Endothelial cell (in vitro differentiated cells): ENCODE measurements at places on chromosomes 7 and 10.

- no peak for DNase-seq
These were observed 28.3 kb downstream of the WDR86 start for GRCh38 chr7:151381348-151382078.

DNA sequence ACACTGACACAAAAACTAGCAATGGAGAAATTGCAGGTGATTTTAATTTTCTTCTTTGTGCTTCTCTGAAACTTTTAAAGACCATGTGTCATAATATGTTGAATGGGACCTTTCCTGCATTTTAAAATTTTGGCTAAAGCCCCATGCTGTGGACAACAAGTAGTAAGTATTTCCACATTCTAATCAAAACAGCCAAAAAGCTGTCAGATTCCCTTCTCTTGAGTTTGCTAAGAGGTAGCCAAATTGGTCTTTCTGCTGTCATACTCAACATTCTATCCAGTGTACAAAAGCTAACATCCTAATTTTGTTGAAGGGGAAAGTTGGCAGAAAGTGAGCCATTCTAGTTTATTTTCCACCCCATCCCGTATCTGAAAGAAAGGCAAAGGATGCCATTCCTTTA lies 447.6 kb downstream of the TFEC start:
- no peak for DNase-seq

GRCh38 chr10:106576534-106576933 lies 588.0 kb downstream of the SORCS1 start:
- no peak for DNase-seq

- DNase-seq, result no peak
These were observed 38.1 kb upstream of the GPR141 start for GRCh38 chr7:37645282-37646050.

- no peak for DNase-seq
These were observed 316.0 kb downstream of the WDR37 start for GRCh38 chr10:1372212-1372611.

DNA sequence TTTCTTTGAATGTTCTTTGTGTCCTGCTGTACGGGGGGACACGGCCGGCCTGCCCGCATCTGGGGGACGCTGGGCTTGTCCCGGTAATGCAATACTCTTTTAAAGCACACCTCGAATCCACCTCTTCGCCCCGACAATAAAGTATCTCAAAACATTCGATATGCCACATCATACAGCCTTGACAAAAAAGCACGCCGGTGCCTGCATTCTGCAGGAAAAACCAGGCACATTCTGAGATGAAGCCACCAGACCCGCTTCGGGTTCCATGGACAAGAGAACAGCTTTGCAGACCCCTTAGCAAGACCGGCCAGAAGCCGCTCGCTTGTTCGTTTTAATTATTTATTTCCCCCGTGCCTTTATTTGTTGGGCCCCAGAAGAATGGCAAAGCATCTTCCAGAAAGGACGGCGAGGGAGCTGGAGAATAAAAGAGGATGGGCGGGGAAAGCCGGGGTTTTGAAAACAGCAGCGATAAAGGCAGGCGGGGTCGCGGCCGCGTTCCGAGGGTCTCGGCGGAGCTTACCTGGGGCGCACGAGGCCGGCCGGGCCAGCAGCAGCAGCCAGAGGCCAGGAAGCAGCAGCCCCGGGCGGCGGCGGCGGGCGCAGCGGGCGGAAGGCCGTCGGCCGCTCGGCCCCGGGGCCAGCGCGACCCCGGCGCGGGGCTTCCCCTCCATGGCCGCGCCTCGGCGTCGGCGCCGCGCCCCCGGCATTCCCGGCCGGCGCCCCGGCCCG lies 462 bp downstream of the KIAA1549 start:
- peak; percentile 45 for DNase-seq

DNA sequence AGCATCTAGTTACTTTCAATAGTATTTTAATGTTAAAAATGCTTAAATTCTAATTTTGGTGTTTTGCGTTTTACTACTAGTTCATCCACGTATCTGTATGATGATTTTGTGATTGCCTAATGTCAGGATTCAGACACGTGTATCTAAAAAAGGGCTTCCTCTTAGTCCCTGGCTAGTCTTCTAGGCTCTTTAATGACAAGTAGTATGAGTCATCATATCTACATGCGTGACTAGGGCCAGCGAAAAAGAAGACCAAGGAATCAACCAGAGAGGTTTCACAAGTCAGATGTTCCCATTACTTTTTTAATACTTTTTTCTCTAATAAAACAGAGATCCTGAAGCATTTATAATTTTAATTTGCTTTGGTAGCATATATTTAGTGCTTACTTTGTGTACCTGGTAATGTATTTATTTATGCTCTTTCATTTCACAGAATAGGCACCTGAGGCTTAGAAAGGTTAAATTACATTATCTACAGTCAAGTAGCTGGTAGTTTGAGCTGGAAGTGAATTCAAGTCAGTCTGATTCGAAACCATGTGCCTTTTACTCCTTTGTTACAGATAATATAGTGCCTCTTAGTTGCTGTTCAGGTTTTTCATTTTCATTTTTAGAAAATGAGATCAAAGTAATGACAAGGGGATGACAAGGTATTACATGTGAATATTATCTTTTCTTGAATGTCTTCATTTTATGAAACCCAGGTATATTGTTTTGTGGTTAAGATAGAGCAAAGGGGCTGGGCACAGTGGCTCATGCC lies 140.3 kb downstream of the FOXP2 start:
- no peak for DNase-seq

DNA sequence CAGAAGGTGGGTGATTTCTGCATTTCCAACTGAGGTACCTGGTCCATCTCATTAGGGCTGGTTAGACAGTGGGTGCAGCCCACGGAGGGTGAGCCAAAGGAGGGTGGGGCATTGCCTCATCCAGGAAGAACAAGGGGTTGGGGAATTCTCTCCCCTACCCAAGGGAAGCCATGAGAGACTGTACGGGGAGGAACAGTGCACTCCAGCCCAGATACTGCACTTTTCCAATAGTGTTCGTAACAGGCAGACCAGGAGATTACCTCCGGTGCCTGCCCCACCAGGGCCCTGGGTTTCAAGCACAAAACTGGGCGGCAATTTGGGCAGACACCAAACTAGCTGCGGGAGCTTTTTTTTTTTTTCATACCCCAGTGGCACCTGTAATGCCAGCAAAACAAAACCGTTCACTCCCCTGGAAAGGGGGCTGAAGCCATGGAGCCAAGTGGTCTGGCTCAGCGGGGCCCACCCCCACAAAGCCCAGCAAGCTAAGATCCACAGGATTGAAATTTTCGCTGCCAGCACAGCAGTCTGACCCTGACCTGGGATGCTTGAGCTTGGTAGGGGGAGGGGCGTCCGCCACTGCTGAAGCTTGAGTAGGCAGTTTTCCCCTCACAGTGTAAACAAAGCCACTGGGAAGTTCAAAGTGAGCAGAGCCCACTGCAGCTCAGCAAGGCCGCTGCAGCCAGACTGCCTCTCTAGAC lies 31.2 kb downstream of the ARMC10 start:
- DNase-seq, result peak; percentile 9

DNA sequence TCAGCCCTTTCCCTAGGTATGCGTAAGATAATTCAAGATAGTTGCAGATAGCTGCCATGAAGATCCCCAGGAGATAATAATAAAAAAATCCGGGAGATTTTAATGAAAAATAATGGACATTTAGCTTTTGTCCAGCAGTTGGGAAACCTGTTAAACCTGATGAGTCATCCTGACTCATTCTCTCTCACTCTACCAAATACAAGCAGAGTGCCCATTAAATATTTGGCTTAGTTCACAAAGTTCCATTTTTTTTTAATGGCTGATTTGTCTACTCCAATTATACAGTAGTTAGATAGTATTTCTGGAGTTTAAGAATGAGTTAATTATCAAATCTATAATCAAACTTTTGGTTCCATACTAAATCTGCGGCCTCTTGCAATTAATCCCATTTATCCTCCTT lies 2.1 kb upstream of the SHTN1 start:
- DNase-seq, result no peak

GRCh38 chr7:20927976-20928375 lies 141.3 kb upstream of the SP8 start:
- no peak for DNase-seq

DNA sequence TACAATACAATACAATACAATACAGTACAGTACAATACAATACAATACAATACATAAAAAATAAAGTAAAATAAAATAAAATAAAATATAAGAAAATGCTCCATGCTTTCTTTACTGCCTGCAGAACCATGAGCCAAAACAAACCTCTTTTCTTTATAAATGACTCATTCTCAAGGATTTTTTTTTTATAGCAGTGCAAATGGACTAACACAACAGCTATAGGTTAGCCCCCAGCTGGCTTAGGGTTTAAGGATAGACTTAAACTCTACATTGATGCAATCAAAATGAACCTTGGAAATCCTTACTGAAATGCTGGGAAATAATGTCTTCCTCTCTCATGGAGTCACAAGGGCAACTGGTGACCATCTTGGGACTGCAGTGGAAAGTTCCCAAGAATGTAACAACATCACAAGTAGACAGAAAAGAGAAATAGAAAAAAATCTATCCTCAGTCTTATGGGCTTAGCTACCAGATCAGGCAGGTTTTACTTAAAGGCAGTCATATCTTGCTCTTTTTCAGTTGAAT lies 348.9 kb downstream of the ARL4A start:
- no peak for DNase-seq

DNA sequence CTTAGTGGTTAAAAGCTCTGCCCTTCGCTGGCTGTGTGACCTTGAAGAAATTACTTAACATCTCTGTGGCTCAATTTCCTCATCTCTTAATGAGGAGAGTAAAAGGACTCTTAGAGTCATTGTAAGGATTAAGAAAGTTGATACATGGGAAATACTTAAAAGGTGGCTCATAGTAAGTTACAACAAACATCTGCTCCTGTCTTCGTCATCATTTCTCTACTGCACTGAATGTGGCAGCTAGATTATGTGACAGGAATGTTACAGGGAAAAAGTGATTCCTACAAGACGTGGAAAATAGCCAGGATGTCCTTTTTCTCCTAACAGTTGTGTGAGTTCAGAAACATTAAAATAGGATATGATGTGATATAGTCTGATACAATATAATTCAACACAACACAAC lies 184.7 kb downstream of the FRMD4A start:
- DNase-seq, result no peak

- DNase-seq, result no peak
These were observed 27.7 kb downstream of the CCM2 start for GRCh38 chr7:45027774-45028114.

- no peak for DNase-seq
These were observed 81.4 kb downstream of the ADCYAP1R1 start for GRCh38 chr7:31133497-31133896.
